ENCODE measurements at places on chromosomes 16 and 17. TPM values are rescaled to one million over a fixed set of nuclear protein-coding genes. Genes with fewer than 3 reads are reported as not detected.

CHST5 gene
- 0.12 TPM for polyA plus RNA-seq

CLDN7 gene
- 6.3 TPM for polyA plus RNA-seq

ATP2A1 gene
- polyA plus RNA-seq, result 0.29 TPM

TAOK1 gene
- polyA plus RNA-seq, result 17.8 TPM

KRT25 gene
- not detected for polyA plus RNA-seq

RHBDF2 gene
- polyA plus RNA-seq, result 22.6 TPM

KRTAP4-9 gene
- not detected for polyA plus RNA-seq

NRN1L gene
- polyA plus RNA-seq, result not detected

CCL17 gene
- not detected for polyA plus RNA-seq

AP1G1 gene
- polyA plus RNA-seq, result 82.5 TPM

FOXF1 gene
- not detected for polyA plus RNA-seq
